ENCODE measurements at places on chromosomes 7 and 10. TPM values are rescaled to one million over a fixed set of nuclear protein-coding genes. Genes with fewer than 3 reads are reported as not detected.

- DNase-seq = no peak
Measured at GRCh38 chr7:157876469-157877285, 539.9 kb downstream of the DNAJB6 start.

DNA sequence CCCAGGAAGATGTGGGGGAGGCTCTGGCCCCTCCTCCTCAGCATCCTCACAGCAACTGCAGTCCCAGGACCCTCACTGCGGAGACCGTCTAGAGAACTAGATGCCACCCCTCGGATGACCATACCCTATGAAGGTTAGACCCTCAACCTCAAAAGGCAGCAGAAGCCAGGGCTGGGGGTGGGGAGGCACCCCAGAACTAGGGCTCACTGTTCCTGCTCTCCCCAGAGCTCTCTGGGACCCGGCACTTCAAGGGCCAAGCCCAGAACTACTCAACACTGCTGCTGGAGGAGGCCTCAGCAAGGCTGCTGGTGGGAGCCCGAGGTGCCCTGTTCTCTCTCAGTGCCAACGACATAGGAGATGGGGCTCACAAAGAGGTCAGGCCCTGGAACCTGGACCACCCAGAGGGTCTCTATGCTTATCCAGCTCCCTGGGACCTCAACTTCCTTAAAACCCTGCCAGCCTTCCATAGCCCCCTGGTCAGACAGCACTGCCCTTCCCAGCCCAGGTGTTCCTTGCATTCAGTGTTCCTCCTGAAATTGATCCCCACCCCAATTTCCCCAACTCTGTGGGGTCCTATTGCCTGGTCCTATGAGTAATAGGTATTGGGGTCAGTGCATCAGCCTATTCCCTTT, 3.7 kb downstream of the SEMA4G start:
- no peak for DNase-seq

DNA sequence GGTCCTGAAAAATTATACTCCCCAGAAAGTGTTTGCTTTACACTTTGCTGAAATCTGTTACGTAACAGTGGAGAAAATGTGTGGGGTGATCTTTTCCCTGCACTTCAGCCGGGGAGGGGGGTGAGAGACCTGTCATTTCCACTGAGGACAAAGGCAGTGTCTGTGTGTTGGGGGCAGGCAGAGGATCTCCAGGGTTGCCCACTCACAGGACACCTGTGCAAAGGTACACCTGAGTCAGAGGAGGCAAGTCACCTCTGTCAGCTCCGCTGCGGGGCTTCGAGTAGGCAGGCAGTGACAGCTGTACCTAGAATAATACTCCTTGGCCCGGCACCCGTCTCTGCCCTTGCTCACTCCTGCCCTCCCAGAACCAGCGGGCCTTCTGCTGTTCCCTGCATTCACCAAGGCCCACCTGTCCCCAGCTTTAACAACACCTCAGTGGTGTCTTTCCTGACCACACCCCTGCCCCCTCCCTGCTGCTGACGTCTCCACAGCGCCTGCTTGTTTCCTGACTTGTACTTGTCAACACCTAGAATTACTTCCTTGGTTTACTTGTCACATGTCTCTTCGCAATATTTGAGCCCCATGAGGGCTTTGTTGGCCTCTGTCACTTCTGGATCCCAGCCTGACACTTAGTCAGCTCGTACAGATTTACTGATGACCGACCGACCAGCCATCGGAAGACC, 159.2 kb downstream of the NEURL1 start:
- no peak for DNase-seq

WDFY4 gene
- 1.7 TPM for total RNA-seq

- DNase-seq = no peak
Measured at GRCh38 chr10:105743343-105744056, 1102.4 kb downstream of the SORCS3 start.

DNA sequence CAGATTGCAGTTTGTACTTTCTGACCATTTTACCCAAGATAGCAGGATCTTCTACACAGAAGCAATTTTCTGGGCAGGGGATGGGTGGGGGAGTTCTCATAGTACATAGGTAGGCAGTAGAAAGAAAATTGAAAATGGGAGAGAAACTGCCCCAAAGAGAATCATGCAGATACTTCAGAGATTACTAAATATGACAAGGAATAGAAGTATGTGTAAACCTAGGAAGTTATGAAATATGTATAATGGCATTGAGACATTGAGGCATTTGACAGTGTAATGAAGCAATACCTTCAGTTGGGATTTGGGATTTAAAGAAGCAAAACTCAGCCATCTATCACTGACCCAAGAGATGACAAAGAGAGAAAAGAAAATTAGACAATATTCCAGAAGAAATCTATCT, 233.0 kb downstream of the PTN start:
- DNase-seq = no peak

ABCC2 gene
- total RNA-seq = 1.3 TPM
